Epithelial cell of proximal tubule (primary cell): ENCODE measurements at places on chromosomes 3 and 15. TPM values are rescaled to one million over a fixed set of nuclear protein-coding genes. Genes with fewer than 3 reads are reported as not detected.
A peak's percentile ranks its signal among the peaks of the same experiment; 100 is the strongest.

DNA sequence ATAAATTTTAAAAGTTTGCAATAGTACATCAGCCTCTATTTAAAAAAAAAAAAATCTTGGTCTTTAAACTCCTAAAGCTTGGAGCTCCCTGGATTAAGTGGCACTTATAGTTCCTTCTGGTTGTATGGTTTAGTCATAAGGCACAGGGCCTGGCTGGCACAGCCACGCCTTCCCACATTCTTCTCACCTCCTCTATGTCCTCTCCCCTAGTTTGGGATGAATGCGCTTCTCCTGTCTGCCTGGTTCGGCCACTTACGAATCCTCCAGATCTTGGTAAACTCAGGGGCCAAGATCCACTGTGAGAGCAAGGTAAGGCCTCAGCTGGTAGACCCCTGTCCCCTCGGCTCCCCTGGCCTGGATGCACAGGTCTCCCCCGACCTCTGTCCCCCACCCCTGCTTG lies 10.0 kb downstream of the ANKDD1A start:
- DNase-seq, result no peak

GRCh38 chr3:150036780-150037179 lies 66.1 kb upstream of the PFN2 start:
- DNase-seq, result no peak

HHLA2 gene
- total RNA-seq, result 0.23 TPM in 1 of 2 replicates, not detected in the other

TGM5 gene
- total RNA-seq, result 0.06 TPM in 1 of 2 replicates, not detected in the other

DNA sequence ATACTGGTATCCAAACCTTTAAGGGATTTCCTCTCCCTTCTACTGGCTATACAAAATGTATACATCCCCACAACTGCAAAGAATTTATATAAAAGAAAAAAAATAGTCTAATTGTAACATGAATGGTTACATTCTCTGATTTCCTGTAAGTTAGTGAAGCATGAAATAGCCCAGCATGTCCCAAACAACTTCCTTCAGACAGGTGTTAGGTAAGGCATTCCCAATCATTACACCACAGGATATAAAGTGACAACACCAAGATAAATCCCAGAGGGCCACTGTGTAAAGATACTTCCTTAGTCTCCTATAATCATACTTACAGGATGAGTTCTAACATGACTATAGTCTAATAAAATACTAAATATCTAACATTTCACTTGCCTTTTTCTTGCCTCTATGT lies 7.6 kb downstream of the CMTM6 start:
- no peak for DNase-seq

DNA sequence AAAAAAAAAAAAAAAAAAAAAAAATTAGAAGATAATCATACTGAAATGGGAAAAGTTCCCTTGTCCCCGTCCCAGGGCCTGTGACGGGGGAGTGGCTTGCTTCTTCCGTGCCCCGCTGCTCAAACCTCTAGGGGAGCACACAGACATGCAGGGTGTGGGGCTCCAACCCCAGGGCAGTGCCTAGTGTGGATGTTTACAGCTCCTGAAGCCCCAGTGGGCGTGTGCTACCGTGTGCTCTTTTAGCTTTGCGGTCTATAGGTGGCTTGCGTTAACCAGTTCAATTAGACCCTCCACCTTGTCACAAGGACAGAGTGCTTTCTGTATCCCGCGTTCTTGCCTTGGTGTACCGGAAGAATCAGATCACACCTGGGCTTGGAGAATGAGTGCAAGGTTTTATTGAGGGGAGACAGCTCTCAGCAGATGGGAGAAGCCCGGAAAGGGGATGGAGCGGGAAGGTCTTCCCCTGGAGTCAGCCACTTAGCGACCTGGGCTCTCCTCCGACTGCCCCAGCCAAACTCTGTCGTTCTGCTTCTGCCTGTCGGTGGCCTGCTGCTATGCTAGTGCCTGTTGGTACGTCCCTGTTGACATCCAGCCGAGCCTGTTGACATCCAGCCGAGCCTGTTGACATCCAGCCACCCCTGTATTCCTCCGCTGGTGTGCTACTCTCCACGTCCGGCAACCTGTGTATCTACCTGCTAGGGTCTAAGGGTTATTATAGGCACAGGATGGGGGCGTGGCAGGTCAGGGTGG lies 569.8 kb downstream of the VGLL3 start:
- no peak for DNase-seq

ITGA11 gene
- 0.36 and 1.6 TPM in 2 replicates for total RNA-seq

DNA sequence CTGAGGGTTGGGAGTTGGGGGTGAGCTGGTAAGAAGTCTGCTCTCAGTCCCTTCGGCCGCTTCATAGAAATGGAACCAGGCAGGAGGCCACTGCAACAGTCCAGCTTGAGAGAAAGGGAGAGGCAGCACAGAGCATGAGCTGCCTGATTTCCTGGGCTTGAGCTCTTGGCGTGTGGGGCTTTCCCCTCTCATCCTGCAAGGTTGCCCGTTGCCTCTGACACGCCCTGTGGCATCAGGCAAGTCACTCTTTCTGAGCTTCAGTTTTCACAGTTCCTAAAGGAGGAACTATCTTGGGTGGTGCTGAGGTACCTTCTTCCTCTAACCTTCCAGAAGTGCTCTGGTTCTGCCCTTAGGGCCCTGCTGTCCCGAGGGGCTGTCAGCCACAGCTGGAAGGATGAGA lies 4.9 kb downstream of the MESP2 start:
- no peak for DNase-seq

GRCh38 chr15:95664450-95664849 lies 666.0 kb upstream of the NR2F2 start:
- DNase-seq, result no peak

SAMMSON gene
- total RNA-seq, result not detected in 2 replicates

EEF1AKMT4 gene
- total RNA-seq, result 6.2 and 6.6 TPM in 2 replicates

- no peak for DNase-seq
These were observed 629.5 kb upstream of the TGFBR2 start for GRCh38 chr3:29976871-29977270.

PRRT3 gene
- 1.3 and 2.4 TPM in 2 replicates for total RNA-seq

GRCh38 chr3:196400331-196400730 lies 31.9 kb downstream of the UBXN7 start:
- no peak for DNase-seq

GRCh38 chr3:100489118-100489517 lies 3.3 kb upstream of the TMEM45A start:
- no peak for DNase-seq

DNA sequence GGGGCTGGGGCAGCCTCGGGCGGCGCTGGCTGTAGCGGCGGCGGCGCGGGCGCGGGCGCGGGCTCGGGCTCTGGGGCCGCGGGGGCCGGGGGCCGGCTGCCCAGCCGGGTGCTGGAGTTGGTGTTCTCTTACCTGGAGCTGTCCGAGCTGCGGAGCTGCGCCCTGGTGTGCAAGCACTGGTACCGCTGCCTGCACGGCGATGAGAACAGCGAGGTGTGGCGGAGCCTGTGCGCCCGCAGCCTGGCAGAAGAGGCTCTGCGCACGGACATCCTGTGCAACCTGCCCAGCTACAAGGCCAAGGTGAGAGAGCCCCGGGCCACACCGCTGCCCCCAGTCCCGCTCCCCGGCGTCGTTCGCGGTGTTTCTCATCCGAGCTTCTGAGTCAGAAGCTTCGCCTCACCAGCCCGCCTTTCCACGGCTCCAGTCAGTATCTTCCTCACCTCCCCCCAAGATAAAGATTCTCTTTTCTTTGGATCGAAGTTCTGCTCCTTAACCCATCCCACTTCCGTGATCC lies 600 bp downstream of the FBXO45 start:
- no peak for DNase-seq

LRRC31 gene
- total RNA-seq, result 0.14 TPM in 1 of 2 replicates, not detected in the other

- DNase-seq, result no peak
These were observed 67.7 kb upstream of the NR2F2 start for GRCh38 chr15:96262549-96263489.

SCAANT1 gene
- not detected in 2 replicates for total RNA-seq

- peak; percentile 78 for DNase-seq
These were observed 20.6 kb upstream of the KCTD6 start for GRCh38 chr3:58471025-58471887.

- no peak for DNase-seq
These were observed 625.2 kb upstream of the GBE1 start for GRCh38 chr3:82386647-82387046.

- DNase-seq, result peak; percentile 81
These were observed 643.1 kb downstream of the ZPLD1 start for GRCh38 chr3:103077910-103078309.

- no peak for DNase-seq
These were observed 457.5 kb downstream of the NSUN3 start for GRCh38 chr3:94520364-94520763.

SLC28A1 gene
- total RNA-seq, result not detected in 2 replicates

CLDN18 gene
- total RNA-seq, result not detected in 2 replicates

CRABP1 gene
- total RNA-seq, result not detected in 2 replicates

CHRD gene
- not detected in 2 replicates for total RNA-seq

AGBL1 gene
- total RNA-seq, result not detected in 2 replicates

DNA sequence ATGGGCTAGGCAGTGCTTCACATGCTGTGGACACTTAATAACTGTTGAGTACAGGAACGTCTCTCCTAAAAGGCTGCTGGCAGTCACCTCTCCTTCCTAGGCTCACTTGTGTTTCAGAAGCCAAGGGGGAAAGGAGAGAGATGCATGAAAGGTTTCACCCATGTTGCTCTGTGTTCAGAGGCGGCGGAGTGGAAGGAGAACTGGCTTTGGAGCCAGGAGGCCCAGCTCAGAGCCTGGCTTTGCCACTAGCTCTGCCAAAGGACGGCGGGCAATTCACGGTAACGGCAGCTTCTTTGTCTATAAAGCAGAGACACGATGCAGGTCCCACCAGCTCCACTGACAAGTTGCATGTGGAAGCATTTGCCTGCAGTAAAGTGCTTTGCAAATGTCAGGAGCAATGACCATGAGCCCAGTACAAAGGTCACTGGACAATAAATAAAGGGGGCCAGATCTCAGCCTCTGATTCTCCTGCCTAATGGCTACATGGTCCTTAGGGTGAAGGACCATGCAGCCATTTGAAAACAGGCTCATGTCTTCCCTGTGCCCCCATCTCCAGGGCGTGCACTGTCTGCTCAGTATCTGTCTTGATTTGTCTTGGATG lies 171.7 kb upstream of the TLE3 start:
- no peak for DNase-seq

DNA sequence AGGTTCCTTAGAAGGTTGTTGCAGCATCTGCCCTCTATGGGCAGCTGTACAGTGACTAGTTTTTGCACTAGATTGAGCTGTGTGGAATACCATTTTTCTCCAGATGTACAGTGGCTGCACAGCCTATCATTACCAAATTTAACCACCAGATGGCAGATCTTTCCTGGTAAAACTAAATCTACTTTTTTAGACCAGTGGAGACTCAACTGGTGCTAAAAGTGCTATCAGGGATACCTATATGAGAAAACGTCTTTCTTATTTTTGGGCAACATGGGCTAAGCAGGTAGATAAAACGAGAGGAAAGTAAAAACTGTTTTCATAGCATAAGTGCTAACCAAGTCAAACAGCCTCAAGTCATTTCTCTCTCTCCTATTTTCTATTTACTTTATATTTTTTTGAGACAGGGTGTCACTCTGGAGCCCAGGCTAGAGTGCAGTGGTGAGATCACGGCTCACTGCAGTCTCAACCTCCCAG lies 21.2 kb downstream of the IGSF10 start:
- DNase-seq, result peak; percentile 26

- DNase-seq, result peak; percentile 74
These were observed 4.4 kb upstream of the COL8A1 start for GRCh38 chr3:99633887-99634558.

GRCh38 chr3:64138656-64139375 lies 86.5 kb downstream of the PRICKLE2 start:
- no peak for DNase-seq

SSR3 gene
- total RNA-seq, result 171 and 309 TPM in 2 replicates

DNA sequence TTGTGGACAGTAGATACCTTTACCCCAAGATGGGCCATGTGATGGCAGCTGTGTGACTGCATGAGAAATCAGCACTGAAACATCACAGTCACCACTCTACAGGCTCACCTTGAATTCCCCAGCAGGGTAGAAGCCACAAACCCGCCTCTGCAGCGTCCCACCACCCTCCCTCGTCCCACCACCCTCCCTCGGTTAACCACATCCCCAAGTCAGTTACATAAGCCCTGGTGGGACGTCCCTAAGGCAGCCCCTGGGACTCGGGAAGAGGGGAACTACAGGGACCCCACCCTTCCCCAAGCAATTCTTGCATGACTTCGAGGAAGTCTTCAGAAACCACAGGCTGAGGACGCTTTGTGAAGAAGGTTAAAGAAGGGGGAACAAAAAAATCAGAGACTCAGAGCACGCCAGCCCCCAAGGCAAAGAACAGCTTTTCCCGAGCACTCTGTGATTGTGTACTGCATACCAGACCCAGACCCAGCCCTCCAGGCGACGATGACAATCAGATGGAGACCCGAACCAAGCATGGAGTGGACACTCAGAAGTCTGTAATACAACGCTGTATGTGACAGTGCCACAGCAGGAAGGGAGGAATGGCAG lies 60.5 kb downstream of the SH3BP5 start:
- DNase-seq, result no peak

DNA sequence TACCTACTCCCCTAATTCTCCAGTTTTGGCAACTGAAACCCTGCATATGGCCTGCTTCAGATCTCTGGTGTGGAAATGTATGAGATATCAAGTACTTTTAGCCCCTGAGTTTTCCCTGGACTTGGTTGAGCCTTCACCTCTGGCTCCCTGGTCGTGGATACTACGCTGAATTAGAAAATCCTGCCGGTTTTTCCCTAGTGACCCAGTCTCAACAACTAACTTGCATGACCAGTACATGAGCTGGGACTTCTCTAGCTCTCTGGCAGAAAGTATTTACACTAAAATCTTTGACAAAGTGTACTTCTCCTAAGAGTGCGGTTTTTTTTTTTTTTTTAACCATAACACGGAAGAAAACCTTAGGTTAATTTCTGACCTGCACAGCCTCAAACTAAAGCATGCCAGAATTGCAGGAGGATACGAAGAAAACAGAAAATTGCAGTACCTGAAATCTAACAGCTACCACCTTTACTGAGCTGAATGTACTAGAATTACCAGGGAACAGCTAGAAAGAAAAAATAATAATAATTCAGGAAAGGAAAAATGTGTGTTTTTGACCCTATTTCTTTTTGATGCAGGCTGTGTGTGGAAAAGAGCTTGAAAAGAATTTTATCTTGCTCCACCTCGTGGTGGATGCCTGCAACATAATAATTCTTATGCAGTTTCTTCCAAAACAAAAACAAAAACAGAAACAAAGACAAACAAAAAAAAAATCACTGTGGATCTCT lies 165.6 kb downstream of the GMNC start:
- DNase-seq, result no peak

DNA sequence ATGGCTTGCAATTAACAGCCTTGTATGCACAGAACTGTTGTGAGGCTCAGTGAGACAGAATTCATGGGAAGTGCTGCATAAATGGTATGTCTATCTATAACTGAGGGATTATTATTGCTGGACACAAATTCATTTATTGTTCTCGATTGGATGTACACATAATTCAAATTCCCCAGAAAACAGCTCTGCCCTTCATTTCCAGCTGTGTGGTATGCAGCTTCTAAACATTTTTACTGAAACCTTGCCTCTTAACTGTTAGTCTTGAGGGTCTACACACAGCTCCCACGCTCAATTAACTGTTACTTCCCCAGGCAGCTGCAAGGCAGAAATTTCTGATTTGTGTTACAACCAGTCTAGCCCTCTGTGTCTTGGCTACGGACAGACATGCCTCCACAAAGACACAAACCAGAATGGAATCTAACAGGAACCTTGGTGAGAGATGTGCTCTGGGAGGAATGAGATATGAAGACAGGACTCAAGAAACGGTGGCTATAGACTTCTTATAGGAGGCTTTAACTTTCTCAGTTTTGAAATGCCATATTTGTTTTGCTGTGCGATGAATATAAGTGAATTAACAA lies 139.7 kb upstream of the TBL1XR1 start:
- DNase-seq, result no peak
